ENCODE measurements at places on chromosomes 4 and X.

GRCh38 chr4:7910952-7911578 is 28.6 kb downstream of the AFAP1 start:
- no peak for DNase-seq

DNA sequence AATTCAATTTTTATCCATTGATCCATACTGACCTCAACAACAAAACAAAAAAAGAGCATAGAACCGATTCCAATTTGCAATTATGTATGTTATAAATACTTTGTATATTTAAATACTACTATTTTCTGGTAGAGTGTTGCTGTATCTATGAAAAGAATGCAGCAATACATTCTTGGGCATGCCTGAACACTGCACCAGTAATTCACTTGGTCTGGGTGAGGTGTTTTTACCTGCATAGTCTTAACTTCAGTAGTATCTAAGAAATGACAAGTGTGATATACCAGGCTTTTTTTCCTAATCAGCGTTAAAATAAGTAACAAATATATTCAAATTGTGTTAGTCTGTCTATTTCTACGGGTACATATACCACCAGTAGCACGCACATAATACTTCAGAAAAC is 120.2 kb downstream of the KLHL13 start:
- DNase-seq: no peak

GRCh38 chr4:147839200-147839599 is 107.3 kb downstream of the ARHGAP10 start:
- DNase-seq: no peak

DNA sequence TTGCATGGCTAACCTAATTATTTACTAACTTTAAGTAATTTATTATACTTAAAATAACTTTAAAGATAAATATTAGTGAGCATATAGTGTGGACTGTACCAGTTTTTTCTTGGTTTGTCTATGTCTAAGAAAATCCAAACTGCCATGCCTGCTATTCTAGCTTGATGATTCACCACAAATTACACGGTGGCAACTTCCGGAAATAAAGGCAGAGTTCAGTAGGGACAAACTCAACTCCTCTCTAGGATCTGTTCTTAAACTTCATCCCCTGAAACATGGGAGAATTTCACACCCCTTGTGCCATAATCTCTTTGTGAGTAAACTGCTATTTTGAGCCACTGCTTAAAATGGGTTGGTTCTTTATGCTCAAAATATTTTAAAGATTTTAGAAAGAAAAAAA is 213.6 kb upstream of the NRK start:
- DNase-seq: no peak

- no peak for DNase-seq
These were observed 100.5 kb downstream of the TMEM131L start for GRCh38 chr4:153566631-153567150.

- DNase-seq: no peak
These were observed 40.1 kb upstream of the GPR78 start for GRCh38 chr4:8540072-8540471.

All from GM18507 (cell line).